ENCODE measurements at places on chromosomes 2 and 18.

DNA sequence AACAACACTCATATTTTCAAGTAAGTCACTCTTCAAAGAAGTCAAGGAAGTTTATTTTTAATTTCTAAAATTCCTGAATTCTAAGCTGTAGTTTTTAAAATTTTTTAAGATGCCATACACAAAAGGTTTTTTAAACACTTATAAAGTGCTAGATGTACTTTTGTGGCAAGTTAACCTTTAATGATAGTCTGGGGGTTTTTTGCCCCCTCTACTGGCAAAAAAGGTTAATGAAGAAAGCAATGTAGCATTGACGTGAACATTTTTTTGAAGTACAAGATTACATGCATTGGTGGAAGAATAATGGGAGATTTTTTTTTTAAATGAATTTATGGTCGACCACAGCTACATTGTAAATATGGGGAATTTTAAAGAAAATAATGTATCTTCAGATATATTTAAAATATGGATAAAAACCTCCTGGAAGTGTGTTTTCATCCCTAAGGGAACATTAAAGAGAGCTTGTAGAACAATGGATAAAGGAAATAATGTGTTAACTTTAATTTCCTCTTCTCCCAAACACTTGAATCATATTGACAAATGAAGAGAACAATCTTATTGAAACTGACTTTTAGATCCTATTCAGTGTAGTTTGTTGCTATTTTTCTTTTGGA lies 12.6 kb downstream of the ITPRID2 start:
- DNase-seq, result peak; percentile 34

DNA sequence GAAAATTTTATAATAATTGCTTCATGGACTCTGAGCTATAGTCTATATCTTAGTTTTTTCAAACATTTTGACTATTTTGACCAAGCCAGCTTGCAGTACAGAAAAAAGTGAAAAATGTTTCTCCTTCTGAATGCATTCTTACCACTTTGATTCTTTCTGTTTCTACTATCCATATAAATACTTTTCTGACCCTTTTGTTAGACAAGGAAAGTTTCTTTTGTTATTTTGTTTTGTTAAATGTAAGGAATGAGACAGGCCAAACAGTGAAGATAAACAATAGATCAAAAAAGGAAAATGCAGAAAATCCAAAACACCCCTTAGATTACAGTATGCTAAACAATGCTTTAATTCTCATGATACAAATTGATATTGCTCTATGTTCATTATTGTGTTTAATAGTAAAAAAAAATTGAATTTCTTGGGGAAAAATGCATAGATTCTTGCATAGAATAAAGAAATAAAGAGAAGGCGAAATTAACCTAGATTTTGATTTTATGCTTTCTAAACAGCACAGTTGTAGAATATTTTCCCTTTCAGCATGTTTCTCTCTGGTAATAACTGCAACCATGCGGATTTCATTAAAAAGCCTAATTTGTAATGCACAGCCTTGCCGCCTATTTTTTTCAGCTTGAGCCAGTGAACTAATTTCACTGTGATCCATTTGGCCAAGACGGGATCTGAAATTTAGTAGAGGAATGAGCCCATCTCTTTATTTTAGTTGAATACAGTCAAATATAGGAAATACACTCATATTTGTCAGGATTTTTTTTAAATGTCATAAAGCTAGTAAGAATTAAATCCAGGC lies 976 bp downstream of the TNFAIP6 start:
- peak; percentile 15 for DNase-seq

- DNase-seq, result no peak
These were observed 138.2 kb downstream of the VAPA start for GRCh38 chr18:10051877-10052631.

GRCh38 chr18:65257149-65257548 lies 493.7 kb upstream of the CDH7 start:
- DNase-seq, result no peak
